ENCODE measurements at places on chromosomes 4 and X.

GRCh38 chr4:76192236-76192635 lies 21.4 kb downstream of the SCARB2 start:
- DNase-seq, result no peak

DNA sequence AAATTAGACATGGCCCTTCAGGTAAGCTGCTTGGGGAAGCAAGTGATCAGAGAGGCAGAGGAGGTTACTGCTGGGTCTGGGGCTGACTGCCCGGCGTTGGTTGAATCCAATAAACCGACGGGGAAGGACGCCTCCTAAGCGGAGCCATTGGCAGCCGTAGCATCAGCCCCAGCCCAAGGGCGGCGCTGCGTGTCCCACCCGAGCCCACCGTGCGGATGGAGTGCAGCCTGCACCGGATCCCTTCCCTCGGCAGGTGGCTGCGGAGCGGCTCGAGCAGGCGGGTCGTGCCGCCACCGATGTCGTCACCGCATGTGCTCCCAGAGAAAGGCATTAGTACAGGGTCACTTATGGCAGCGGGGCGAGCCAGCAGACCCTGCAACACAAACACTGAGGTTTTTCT lies 82.1 kb downstream of the ALPK1 start:
- no peak for DNase-seq

DNA sequence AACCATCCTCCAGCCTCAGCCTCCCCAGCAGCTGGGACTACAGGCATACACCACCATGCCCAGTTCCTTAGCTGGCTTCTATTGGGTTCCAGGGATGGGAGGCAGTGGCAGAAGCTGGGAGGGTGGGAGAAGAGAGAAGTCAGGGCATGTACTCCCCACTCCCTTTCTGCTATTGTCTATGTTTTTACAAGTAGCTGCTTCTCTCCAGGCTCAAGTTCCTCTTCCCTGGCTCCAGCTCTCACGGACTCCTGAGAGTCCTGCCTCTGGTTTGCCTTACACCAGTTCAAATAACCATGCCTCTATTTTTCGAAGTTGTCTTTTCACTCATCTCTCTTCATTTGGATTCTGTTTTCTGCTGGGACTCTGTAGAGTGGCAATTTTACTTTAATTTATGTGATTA lies 2.9 kb downstream of the TBC1D9 start:
- no peak for DNase-seq

DNA sequence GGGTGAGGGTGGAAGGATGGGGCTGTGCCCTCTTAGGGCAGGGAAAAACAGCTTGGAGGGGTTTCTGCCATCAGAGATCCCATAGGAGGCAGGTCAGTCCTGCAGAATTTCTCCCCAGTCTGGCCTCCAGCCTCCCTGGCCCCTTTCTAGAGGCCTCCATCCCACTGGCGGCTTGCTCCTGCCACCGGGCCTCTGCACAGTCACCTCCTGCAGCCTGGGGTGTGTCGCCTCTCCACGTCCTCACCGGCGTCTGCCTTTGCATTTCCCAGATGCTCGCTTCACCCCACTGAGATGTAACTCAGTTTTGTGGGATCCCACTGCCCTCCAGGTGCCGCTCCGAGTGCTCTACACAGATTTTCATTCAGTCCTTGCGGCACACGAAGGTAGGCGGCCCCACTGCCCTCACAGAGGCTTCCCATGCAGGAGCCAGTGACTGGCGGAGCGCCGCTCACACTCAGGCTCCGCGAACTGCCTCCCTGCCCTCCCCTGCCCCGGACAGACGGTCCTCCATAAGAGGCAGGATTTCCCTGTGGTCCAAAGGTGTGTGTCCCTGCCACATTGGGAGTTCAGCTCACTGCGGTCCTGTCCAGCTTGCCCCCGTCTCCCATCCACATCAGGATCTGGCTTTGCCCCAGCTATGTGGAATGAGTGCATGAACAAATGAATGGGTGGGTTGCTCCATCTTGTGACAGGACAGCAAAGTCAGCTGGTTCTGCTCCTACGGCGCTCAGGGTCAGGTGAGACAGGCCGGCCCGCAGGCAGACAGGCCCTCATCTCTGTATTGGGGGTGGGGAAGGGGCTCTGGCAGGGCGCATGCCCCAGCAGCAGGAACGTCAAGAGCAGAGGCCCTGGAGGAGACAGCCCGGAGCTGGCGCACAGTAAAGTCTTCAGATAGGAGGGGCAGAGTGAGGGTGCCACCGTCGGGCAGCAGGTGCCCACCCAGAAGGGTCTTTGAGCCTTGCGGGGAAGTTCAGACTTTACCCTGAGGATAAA lies 2.7 kb upstream of the TMEM271 start:
- DNase-seq, result no peak

DNA sequence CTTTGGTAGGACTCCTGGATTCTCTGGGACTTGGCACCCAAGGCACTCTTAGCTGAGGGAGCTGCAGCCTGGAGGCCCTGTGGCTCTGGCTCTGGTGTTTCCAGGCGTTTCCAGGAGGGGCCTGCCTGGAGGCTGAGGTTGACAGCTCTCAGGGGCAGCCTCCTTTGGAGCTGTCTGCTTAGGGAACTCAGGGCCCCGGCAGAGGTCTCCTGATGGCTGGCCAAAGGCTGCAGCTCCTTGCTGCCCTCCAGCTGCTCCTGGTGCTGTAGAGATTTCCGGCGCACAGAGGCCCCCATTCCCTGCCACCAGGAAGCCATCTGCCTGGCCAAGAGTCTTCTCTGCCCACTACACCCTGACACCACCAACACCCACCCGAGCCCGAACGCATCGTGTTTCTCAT lies 25.3 kb upstream of the ARHGEF38 start:
- DNase-seq, result no peak

DNA sequence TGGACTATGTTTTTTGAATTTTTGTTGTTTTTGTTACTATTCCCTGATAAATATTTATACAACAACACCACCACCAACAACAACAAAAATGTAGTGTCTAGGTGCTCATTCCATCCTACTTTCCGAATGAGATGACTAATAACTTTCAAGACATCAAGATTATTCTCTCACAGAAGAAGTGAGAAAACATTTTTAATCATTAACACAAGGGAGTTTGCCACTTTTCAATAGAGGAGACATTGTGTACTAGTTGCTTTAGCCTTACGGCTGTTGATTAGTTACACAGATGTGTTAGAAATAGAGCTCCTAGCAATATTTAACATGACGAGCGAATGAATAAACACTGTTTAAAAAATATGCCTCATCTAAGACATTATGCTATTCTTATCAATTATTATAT lies 898.8 kb downstream of the C4orf33 start:
- no peak for DNase-seq

DNA sequence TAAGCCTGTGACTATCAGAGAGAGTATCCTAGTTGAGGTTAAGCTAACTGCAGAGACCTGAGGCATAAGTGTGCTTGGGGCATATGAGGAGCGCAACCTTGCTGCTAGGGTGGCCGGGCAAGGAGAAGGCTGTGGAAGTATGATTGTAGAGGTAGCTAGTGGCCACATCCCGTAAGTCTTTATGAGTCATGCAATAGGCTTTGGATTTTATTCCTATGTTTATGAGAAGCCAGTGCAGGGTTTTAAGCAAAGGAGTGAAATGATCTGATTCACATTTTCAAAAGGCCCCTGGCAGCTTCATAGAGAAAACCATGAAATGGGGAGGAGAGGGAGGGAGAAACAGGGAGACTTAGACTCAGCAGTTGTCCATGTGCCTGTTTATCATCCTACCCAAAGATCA lies 92.1 kb upstream of the WDFY3 start:
- DNase-seq, result peak; percentile 24

GRCh38 chrX:114798907-114799306 lies 215.0 kb downstream of the HTR2C start:
- peak; percentile 2 for DNase-seq

GRCh38 chr4:67460574-67460973 lies 84.7 kb downstream of the CENPC start:
- no peak for DNase-seq

DNA sequence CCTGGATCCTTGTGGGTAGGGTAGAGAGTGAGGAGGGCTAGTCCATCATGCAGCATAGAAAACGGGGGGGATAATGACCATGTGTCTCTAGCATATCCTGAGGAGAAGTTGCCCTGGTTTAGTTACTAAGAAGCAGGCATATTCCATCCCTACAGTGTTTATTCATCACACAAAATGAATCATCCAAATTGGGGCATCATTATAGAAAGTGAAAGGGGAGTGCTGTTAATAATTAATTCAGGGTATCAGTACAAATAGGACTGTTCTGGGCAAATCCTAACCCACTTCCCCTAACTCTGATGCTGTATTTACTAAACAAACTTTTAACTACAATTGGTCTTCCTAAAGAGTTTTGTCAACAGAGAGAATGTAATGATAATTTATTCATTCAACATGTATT lies 281.1 kb upstream of the ARX start:
- DNase-seq, result no peak

GRCh38 chrX:135009057-135009610 lies 13.2 kb downstream of the RTL8B start:
- no peak for DNase-seq

- no peak for DNase-seq
These were observed 67.4 kb downstream of the ENPP6 start for GRCh38 chr4:184150102-184150839.

DNA sequence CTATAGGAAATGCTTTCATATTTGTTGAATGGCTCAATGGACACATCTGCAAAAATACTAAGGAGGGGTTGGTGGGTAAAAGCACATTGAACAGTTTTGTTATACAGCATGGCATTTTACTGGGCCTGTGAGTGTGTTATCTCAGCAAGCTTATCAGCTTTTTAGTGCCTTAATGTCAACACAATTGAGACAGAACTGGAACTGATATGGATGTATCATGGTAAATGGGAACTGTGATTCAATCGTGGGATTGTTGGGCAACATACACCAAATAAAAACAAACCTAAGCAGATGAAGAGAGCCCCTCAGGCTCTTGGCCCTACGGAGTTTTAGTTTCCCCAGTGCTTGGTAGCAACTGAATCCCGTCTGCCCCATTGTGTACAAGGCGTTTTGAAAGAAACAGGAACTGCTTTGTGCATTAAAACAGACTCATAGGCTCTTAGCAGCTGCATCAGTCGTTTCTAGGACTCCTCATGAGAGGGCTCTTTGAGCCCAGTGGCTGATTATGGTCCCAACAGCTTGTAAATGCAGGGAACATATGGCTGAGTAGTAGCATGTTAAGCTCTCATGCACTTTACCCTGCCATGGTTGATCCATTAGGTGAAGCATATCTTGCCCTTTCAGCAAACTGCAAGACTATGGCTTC lies 7.3 kb downstream of the GPR119 start:
- no peak for DNase-seq

DNA sequence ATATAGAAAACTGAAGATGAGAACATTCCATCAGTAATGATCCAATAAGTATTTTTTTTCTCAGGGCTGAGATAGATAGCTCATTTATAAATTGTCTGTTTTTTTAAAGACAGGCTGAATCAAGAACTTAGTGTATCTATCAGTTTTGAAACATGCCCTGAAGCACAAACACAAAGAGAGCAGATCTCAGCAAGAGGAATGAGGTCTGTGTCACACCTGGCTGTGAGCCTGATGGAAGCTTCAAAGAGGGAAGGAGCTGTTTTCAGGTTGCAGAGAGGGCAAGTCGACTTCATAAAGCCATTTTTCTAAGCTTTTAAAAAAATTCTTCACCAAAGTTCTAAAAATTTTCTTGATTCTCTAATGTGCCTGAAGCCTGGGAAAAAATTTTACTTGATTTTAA lies 434.9 kb downstream of the PDGFC start:
- peak; percentile 52 for DNase-seq

- no peak for DNase-seq
These were observed 89.0 kb upstream of the C4orf50 start for GRCh38 chr4:6107114-6107791.

DNA sequence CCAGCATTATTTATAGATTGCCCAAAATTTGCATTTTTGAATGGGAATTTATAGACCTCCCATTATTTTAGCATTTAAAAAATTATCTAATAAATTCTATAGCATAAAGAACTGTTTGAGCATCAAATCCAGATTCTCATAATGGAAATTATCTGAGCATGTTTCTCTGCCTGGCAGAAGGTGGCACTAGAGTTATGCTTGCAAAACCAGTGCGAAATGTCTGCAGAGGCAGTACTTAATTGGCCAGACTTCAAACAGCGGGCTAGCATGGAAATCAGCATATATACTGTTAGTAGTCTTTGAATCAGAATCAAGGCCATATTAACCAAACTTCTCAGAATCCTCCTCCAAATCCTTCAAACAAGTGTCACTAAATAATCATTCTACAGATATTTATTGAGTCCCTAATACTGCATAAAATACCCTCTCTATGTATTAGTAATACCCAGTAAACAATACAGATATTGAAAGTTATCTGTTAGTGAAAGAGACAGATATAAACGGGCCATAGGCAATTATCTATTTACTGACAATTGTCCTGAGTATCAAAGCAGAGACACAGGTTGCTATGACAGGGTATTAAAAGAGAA lies 78.7 kb upstream of the DCLK2 start:
- DNase-seq, result peak; percentile 87

DNA sequence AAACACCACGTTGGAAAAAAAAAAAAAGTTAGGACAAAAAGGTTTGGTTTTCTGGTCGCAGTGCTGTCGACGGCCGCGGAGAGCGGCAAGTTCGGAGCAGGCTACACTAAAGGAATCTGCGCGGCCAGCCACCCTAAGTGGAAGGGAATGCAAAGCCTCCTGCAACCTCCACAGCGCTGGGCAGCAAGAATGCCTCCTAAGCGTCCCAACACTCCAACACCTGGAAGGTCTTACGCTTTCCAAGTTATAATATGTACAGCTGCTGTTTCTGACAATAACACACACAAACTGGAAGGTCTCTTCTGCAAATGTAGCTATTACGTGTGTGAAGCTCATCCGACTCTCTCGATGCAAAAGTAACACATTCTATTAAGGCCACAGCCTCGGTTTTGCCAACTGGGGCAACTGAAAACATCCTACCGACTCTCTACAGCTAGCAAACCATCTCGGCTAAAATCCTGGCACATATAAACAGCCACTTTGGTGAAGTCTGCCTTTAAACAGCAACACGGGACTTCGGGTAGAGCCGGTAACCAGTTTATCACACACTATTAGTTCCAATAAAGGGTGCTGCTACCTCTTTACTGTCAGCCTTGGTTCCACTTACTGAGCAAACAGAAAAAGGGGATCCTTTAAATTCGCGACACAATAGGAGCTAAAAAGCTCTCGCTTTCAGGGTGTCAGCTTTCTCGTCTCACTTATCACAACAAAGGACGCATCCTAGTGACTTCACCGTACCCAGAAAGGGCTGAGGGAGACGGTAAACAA lies 895 bp downstream of the SMIM14 start:
- peak; percentile 64 for DNase-seq

DNA sequence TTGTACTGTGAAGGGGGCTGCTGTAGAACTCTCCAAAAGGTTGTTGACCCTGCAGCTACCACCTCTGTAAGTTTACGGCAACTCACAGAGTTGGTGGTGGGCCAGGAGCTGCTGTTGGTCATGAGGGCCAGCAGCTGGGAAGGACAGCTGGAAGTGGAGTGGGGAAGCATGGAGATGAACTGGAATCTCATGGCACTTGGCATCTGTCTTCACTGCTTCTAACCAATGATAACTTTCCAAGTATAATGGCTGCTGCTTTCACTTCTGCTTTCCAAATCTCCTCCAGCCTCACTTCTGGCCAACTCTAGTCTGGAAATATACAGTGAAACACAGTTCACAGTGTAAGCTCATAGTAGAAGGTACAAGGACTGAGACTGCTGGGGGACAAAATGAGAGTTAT lies 126.5 kb upstream of the INTU start:
- no peak for DNase-seq
